EH (cell line): ENCODE measurements at places on chromosomes 3 and 15.
A peak's percentile ranks its signal among the peaks of the same experiment; 100 is the strongest.

DNA sequence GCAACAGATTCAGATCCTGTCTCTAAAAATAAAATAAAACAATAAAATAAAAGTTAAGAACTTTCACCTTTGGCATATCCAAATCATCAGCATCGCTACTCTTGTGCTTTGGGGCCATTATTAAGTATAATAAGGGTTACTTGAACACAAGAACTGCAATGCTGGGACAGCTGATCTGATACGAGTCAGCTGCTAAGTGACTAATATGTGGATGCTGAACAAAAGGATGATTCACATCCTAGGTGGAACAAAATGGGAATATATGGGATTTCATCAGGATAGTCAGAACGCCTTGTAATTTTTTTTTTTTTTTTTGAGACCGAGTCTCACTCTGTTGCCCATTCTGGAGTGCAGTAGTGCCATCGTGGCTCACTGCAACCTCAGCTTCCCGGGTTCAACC, 29.7 kb downstream of the BUB1B start:
- peak; percentile 62 for DNase-seq

- DNase-seq, result no peak
Measured at GRCh38 chr3:122184591-122184929, 1.1 kb downstream of the CASR start.

DNA sequence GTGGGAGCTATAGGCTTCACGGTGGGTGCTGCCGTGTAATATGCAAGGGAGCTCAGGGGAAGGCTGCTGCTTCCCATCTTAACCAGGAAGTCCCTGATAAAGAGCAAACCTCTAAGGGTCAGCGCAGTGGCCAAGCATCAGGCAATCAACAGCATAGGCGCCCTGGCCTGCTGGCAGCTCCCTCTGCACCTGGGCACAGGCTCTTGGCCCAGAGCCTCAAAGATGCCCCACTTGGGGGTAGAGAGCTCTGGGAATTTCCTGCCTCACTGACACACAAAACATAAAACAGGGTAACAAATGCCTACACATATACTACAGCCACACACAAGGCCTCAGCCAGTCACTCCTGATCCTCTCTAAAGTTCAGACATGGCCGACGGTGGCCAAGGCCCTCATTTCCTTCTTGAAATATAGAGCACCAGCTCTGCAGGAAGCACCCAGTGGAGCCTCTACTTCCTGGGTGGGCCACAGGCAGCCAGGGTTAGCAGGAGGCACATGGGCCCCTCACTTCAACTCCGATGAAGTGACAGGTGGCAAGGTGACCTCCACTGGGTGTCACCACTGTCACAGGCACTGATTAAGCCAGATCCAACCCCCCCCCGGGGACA, 20.5 kb downstream of the SLC41A3 start:
- DNase-seq, result no peak

DNA sequence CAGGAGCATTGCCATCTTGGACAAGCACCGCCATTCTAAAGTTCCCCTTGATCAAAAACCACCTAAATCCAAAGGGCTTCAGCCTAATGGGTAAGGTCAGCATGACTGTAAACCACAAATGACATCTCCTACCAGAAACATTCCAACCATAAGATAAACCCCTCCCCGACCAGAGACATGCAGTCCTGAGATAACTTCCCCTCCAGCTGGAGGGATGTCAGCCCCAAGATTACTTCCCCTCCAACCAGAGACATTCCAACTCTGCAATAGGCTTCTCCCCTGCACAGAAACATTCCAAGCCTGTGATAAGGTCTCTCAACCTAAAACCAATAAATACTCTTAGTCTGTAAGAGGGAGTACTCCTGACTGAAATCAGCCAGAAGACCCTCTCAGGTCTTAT, 62.7 kb upstream of the DNAJC19 start:
- no peak for DNase-seq

- DNase-seq, result no peak
Measured at GRCh38 chr3:119483101-119483500, 14.3 kb downstream of the POGLUT1 start.

GRCh38 chr15:70704166-70704565, 59.2 kb downstream of the UACA start:
- no peak for DNase-seq

- peak; percentile 40 for DNase-seq
Measured at GRCh38 chr3:56468184-56469106, at the start of gene ERC2. TSS of gene ERC2 (minus strand) at chr3:56468467.

- DNase-seq, result no peak
Measured at GRCh38 chr15:40933517-40933902, 4.4 kb downstream of the DLL4 start.

- DNase-seq, result no peak
Measured at GRCh38 chr3:178987745-178988144, 83.9 kb downstream of the ZMAT3 start.

GRCh38 chr3:37162501-37163245, 11.7 kb downstream of the LRRFIP2 start:
- DNase-seq, result no peak

- DNase-seq, result no peak
Measured at GRCh38 chr3:116442331-116443021, 2.8 kb downstream of the LSAMP start.

DNA sequence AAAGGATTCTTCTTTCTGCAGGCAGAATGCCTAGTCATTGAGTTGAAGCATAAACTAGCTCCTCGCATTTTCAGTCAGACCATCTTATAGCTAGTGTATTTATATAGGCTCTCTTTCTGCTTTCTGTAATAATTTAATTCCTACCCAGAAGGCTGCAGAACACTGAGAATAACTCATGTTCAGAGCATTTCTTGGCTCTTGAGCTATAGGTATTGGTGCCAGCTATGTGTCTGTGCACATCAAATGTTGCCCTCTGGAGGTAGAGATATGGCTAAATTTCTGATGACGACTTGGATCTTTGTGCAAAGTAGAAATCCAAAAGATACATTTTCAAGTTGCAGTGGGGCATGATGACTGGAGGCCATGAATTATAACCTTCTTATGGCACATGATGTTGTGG, 336.2 kb upstream of the TPM1 start:
- DNase-seq, result peak; percentile 9

- no peak for DNase-seq
Measured at GRCh38 chr3:138197524-138197923, 10.4 kb downstream of the ARMC8 start.

DNA sequence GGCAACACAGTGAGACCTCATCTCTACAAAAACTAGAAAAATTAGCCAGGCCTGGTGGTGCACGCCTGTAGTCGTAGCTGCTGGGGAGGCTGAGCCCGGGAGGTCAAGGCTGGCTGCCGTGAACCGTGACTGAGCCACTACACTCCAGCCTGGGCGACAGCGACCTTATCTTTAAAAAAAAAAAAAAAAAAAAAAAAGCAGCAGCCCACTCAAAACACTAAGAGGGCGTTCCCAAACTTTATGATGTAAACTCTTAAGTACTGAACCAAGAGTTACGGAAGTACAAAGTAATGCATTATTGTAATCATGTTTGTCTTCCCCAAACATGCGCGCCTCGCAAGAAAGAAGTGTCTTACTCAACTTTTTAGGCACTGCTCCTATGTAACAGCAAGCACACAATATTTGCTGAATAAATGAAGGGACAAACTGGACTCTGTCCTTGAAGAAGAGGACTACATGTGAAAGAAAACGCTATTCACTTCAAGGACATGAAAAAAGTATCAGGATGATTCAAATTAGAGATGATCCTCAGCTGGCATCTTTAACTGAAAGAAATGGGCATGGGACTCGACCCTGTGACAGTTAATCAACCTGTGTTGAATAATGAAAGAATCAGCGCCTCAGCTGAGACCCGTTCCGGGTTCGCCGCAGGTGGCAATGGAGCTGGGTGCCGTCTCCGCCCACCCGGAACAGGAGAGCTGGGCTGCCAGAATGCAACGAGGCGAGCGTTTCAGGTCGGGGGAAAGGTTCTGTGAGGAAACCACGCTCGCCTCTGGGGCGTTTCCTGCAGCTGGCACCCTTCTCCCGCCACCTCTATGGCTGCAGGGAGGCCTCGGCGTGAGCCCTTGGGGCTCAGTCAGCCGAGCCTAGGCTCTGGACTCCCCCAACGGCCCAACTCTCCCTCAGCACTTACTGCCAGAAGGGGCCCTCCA, 718 bp downstream of the SPG11 start:
- peak; percentile 68 for DNase-seq

- DNase-seq, result peak; percentile 31
Measured at GRCh38 chr3:69930564-69930963, 69.0 kb upstream of the SAMMSON start.

GRCh38 chr3:154942827-154943226, 137.3 kb upstream of the MME start:
- DNase-seq, result no peak

DNA sequence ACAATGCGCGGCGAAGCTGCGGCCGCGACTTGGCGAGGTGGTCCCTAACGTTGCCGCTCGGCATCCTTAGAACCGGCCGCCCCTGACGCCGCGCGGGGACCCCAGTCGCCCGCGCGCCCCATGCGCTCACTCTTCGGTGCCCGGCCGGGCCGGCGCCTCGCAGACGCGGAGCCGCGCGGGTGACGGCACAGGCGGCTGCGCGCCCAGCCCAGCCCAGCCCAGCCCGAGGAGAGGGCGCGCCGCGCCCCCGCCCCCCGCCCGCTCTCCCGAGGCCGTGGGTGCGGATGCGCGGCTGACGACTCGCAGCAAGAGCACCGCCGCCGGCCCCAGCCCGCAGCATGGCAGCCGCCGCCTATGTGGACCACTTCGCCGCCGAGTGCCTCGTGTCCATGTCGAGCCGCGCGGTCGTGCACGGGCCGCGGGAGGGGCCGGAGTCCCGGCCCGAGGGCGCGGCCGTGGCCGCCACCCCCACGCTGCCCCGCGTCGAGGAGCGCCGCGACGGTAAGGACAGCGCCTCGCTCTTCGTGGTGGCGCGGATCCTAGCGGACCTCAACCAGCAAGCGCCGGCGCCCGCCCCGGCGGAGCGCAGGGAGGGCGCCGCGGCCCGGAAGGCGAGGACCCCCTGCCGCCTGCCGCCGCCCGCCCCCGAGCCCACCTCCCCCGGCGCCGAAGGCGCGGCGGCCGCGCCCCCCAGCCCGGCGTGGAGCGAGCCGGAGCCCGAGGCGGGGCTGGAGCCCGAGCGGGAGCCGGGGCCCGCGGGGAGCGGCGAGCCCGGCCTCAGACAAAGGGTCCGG, 437 bp downstream of the KLF13 start:
- no peak for DNase-seq

GRCh38 chr15:83930392-83931212, 276.7 kb downstream of the ADAMTSL3 start:
- no peak for DNase-seq

- DNase-seq, result peak; percentile 38
Measured at GRCh38 chr3:177529716-177530335, 332.5 kb upstream of the TBL1XR1 start.

GRCh38 chr15:45180648-45181436, 6.9 kb downstream of the SHF start:
- no peak for DNase-seq

DNA sequence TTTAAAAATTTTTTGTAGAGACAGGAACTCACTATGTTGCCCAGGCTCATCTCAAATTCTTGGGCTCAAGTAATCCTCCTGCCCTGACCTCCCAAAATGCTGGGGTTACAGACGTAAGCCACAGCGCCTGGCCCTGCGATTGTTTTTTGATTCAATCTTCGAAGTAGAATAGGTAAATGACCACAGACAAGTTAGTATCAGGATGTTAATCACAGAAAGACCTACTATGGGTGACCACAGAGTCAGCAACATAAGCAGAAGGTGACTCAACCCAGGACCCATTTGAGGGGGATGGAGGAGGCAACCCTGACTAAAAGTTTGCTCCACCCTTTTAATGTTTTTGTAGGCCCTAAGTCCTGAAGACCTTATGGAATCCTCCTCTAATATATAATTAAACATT, 10.0 kb upstream of the USP3 start:
- no peak for DNase-seq

- peak; percentile 46 for DNase-seq
Measured at GRCh38 chr15:76057332-76058000, 2.3 kb upstream of the TMEM266 start.

- DNase-seq, result no peak
Measured at GRCh38 chr15:70078578-70079417, 18.9 kb downstream of the TLE3 start.

DNA sequence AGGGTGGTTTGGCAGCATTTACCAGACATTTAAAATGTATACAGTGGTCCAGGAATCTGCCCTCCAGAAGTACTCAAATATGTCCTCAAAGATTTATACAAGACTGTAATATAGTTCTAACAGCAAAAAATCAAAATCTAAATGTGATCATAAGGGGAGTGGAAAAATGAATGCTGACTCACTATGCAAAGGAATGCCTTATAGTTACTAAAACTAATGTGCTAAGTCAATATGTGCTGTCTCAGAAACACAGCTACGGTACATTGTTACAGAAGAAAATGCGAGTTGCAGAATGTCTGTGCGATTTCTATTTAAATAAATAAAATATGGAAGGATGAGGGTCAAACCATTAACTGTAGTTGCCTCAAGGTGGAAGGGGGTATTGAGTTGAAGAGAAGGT, 230.1 kb upstream of the UBE2E1 start:
- DNase-seq, result peak; percentile 39

DNA sequence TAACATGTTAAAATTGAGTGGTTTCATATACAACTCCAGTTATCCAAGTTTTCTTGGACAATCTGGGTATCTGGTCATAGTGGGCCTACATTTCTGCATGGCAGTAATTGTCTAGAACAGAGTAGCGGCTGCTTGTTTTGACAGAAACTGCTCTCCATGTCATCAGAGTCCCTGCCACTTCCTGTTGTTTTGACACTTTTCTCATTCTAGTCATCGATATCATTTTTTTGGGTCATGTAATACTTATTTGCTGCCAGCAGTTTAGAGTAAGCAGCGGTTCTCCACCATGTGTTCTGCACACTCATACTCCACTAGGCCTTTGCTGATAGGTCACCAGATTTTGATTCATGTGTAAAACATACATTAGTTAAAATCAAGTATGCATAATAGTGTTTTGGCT, 81.5 kb downstream of the SLC25A26 start:
- DNase-seq, result no peak

DNA sequence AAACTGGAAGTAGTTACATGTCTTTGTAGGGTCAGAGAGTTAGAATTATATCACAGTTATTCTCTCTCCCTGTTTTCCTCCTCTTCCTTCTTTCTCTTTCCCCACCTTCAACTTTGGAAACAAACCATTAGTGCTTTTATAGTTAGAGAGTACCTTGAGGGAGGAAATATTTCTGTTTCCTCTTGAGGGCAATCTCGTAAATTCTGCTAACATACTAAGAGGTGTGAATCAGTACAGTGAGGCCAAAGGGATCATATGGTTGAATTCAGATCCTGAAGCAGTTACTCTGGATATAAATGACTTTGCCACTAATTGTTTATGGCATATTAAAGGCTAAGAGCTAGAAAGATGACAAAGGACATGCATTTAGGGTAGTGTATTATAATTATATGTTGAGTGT, 60.3 kb upstream of the CCNL1 start:
- DNase-seq, result no peak

GRCh38 chr15:74365598-74366445, 1.6 kb downstream of the CYP11A1 start:
- DNase-seq, result peak; percentile 68

GRCh38 chr3:135736740-135737139, 228.8 kb upstream of the PPP2R3A start:
- peak; percentile 44 for DNase-seq

GRCh38 chr3:163538387-163538786, 1539.9 kb downstream of the SI start:
- DNase-seq, result no peak
